Mammary epithelial cell (primary cell): ENCODE measurements at places on chromosomes 1 and 21. TPM values are rescaled to one million over a fixed set of nuclear protein-coding genes. Genes with fewer than 3 reads are reported as not detected.

EPHA10 gene
- not detected in 2 replicates for total RNA-seq

NBL1 gene
- total RNA-seq: 104 and 132 TPM in 2 replicates

ACBD3 gene
- total RNA-seq: 53.2 TPM

SERPINC1 gene
- not detected in 2 replicates for total RNA-seq

ATP1A4 gene
- total RNA-seq: under 0.01 TPM

ACTA1 gene
- not detected in 2 replicates for total RNA-seq

LIN28A gene
- total RNA-seq: not detected in 2 replicates

NPPB gene
- total RNA-seq: not detected in 2 replicates

SDC3 gene
- 63.2 TPM for total RNA-seq

CSTB gene
- total RNA-seq: 10.7 TPM

GNG4 gene
- total RNA-seq: 0.40 and 0.68 TPM in 2 replicates

KMO gene
- 15.3 TPM for total RNA-seq

AIM2 gene
- total RNA-seq: not detected in 2 replicates

NOS1AP gene
- 1.2 TPM for total RNA-seq

SUMO3 gene
- total RNA-seq: 58.8 TPM

DENND2C gene
- 18.0 and 18.9 TPM in 2 replicates for total RNA-seq

BRDT gene
- total RNA-seq: not detected in 2 replicates

RGS13 gene
- not detected for total RNA-seq

AK2 gene
- 217 and 322 TPM in 2 replicates for total RNA-seq

DUSP10 gene
- 29.0 and 35.4 TPM in 2 replicates for total RNA-seq

DYNLT5 gene
- total RNA-seq: not detected
